Stimulated activated CD8-positive, alpha-beta memory T cell treated with anti-CD3 and anti-CD28 coated beads, Interleukin-12 subunit alpha, Interleukin-12 subunit beta, amount 100 ng/mL, for 4 hours (primary cell): ENCODE measurements at places on chromosomes 6 and 20.
A peak's percentile ranks its signal among the peaks of the same experiment; 100 is the strongest.

DNA sequence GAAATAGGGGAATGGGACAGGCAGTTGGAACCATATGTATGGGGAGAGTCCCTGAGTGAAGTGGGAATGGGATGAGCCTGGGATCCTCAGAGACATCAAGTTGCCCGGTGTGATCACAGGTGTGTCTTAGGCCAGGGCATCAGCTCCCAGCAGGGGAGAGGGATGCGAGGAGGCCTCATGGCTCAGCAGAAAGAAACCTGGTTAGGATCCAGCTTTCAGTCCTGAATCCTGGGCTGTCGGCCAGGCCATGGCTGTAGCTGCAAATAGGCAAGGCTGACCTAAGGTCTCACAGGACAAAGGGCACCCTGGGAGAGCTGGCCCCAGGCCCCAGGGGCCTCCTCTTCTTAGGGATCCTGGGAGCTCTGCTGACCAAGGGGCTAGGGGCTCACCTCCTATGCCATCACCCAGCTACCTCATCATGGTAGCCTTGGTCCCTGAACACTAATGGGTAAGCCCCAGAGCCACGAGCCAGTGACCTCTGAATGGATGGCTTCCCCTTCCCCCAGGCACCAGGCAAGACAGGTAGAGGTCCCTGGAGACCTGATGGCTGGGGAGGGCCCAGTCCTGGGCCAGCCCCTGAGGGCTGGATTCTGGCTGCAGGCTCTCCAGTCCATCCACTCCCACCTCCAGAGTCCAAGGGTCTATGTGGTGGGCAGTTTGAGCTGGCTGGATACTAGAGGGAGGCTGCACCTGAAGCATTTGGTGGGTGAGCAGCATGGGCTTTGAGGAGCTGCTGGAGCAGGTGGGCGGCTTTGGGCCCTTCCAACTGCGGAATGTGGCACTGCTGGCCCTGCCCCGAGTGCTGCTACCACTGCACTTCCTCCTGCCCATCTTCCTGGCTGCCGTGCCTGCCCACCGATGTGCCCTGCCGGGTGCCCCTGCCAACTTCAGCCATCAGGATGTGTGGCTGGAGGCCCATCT, at the start of gene SLC22A7:
Gene SLC22A7 (plus strand): TSS at position 617 of the 921 bp plus-strand sequence. CDS start 99 bp downstream, at position 716.
- DNase-seq: no peak

- no peak for DNase-seq
Measured at GRCh38 chr20:5973971-5974370, 23.5 kb downstream of the MCM8 start.

DNA sequence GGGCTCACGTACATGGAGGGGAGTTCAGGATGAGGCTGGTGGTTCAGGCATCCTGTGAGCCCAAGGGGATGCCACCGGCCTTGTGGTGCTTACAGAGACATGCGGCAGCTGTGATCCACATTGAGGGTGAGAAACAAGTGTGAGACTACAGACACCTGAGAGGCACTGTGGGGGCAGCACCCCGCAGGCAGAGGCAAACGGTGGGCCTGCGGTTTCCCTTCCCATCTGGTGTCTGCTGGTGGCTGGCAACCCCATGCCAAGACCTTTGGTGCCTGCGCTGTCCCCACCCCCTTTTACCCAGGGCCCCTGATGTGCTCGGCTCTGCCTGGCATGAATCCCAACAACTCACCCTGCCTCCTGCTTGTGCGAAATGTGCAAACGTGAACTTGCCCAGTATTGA, 42.0 kb downstream of the ERMARD start:
- no peak for DNase-seq

DNA sequence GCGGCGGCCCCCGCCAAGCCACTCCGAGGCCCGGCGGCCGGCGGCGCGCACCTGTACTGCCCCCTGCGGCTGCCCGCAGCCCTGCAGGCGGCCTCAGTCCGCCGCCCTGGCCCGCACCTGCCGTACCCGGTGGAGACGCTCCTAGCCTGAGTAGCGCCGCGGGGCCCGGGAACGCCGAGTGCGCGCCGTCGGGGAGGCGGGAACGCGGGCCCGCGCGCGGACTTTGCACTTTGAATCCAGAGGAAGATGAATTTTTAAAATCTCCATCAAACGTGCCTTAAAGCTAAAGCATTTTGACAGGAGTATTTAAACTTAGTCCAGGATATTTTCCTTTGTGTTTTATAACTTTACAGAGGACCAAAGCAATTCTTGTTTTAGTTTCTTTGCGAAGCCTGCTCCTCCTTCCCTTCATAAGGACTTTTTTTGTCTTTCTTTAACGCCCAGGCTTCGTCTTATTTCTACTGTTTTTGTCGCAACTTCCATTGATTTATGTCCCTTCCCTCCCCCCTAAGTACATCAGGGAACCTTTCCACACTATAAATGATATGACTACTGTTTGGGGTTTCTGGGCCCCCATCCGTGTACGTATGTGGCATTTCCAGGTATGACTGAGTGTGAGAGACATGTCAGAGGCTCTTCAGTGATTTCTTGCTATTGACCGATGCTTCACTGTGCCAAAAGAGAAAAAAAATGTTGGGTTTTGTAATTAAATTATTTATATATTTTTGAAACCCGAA, 2.0 kb downstream of the FOXQ1 start:
- no peak for DNase-seq

DNA sequence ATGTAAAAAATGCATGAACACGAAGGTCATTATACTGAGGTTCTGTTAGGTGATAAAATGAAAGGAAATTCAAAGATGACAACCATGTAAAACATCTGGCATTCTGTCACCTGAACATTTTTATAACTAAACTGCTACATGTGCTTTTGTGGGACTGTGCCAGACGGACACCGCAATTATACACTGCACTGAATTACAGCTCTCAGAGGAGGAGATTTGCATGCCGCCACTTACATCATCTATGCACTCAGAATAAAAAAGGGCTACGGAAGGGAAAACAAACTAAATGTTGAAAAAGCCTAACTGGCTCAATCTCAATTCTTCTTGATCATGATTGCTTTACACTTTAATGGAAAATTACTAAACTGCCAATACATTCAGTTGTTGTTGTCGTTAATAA, 614.0 kb upstream of the EYS start:
- no peak for DNase-seq

GRCh38 chr6:11738661-11739375, 39.8 kb downstream of the ADTRP start:
- no peak for DNase-seq

DNA sequence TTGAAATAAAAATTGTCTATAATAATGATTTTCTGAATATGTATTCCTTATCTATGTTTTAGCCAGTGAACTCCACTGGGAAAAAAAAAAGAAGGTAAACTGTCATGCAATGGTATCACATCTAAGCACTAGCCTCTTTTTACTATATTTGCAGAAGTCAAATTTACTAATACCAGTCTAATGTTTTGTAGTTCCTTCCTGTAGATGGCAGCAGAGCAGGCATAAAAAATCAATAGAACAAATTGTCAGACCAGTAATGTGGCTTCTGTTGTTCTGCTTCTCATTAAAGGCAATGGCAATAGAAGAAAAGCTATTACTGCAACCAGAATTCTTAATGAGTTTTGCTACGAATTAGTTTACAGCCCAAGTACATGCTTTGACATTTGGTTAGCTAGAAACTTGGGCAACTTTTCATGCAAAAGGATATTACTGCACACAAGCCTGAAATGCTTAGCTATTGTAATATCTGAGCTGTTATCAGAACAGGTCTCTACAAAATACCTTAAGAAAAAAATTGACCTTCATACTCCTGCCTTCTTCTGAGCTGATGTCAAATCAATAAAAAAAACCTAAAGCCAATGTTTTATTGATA, 476.9 kb downstream of the KHDRBS2 start:
- no peak for DNase-seq

DNA sequence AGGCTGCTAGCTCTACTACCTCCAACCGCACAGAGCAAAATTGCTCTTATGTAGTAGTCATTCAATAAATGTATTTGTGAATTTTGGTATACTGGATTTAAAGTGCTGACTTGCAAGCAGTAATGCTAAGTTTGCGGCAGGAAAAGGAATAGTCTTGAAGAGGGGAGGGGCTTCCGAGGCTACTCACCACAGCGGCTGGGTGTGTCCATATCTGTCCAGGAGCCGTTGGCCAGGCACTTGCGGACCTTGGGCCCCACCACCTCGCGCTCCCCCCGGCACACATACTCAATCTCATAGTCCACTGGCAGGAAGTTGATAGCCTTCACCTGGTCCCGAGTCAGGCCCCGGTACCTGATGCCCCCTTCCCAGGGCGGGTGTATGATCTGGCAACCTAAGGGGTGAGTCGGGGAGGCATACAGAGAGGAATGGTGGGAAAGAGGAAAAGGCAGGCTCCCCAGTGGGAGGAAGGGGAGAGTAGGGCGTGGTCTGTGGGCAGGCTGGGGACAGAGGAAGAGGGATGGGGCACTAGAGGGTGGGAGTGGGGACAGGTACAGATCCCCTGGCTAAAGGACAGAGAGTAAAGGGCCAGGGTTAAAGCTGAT, 1.7 kb downstream of the GABBR1 start:
- DNase-seq: no peak

- peak; percentile 10 for DNase-seq
Measured at GRCh38 chr6:42450477-42451332, 1.0 kb downstream of the TRERF1 start.

- no peak for DNase-seq
Measured at GRCh38 chr6:149860834-149861602, 3.1 kb downstream of the LRP11 start.

GRCh38 chr6:146047371-146047770, 18.5 kb downstream of the GRM1 start:
- DNase-seq: no peak

DNA sequence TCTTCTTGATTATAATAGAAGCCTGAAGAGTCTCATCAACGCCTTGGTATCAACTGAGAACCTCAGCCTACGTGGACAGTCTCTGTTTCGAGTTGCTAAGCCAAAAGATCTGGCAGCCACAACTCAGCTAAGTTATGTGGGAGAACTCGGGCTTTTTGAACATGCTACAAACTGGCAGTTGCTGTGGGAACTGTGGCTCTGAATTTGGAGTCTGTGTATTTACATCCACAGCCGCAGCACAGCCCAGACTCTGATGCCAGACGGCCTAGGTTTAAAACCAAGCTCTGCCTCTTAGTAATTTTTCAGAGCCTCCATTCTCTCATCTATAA, 35.8 kb downstream of the RIPOR2 start:
- DNase-seq: no peak

DNA sequence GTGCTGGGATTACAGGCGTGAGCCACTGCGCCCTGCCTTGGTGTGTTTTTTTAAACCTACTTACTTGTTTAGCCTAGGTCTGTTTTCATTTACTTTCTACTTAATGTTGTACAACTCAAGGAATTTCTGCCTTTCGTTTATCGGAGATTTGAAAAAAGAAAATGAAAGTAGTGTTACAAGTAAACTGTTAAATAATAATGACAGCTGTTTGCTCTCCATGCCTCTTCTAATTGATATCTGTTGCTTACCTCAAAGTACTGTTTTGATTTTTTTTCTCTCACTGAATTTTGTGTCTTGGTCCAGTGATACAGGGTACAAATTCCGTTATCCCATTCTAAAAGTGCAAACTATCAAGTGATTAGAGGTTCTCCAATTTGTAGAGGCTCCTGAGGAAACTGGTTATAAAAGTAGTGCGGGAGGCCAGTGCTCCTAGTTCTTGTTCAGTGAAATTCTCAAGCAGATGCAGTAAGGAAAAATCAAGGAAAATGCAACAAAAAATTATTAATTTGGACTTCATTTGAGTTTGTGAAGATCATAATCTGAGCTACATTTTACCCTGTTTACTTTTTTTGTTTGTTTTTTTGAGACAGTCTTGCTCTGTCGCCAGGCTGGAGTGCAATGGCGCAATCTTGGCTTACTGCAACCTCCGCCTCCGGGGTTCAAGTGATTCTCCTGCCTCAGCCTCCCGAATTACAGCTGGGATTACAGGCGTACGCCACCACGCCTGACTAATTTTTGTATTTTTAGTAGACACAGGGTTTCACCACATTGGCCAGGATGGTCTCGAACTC, 2.2 kb downstream of the UBR2 start:
- DNase-seq: no peak

DNA sequence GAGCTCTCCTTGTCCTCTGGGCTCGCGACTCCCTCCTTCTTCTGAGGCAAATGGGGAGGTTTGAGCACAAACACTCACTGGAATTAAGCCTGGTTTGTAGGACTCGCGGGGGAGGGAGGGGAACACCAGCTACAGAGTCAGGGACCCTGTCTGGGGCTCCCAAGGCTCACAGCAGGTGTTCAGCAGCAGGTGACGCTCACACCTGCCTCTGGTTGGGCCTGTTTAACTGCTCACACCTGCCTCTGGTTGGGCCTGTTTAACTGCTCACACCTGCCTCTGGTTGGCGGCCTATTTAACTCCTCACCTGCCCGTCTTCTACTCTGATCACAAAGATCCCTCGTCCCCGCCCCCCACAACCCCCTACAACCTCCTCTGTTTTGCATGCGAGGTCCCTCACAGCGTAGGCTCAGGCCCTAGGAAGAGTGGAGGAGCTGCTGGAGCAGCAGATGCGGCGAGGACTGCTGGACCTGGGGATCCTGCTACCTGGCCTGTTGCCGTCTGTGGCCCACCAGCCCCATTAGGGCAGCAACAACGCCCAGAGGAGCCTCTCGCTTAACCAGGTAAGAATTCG, 181.9 kb downstream of the ERMARD start:
- DNase-seq: no peak

DNA sequence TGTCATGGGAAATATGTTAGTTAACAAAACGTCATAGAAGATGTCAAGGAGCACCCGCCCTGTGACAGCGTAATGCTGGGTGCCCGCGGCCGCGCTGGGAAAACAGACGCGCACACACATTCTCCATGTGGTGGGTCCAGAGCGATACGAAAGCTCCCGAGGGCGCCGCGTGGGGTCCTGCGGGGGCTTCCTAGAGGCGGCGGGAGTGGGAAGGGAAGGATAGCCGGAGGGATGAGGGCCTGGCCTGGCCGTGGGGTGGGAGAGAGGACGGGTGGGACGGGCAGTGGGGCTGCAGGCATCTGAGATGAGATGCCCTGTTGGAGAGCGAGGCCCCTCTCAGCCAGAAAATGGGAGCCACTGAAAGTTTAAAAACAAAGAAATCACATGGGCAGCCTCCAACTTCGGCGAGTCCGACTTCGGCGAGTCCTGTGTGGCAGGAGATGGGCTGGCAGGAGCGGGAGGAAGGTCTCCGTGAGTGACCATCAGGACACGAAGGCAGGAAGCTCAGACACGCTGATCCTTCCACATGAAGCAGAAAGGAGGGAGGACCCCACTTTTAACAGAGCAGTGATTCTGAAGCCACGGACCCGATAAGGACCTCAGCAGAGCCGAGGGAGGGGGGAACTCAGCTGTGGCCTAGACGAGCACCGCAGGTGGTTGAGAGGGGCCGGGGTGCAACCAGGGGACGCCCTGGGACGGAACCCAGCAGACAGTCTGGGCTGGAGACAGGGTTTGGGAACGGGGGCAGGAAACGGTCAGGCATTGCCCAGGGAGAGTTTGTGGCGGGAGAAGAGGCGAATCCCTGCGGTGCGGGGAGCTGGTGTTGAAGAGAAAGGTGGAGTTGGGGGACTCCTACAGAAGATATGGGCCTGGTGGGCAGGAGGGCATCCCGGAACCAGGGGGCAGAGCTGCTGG, 114.1 kb upstream of the FRMD1 start:
- no peak for DNase-seq
